Activated T-helper 1 cell treated with anti-CD3 and anti-CD28 coated beads, Interleukin-2, amount 50 U/mL, for 16 hours (primary cell): ENCODE measurements at places on chromosomes 5 and 9.

DNA sequence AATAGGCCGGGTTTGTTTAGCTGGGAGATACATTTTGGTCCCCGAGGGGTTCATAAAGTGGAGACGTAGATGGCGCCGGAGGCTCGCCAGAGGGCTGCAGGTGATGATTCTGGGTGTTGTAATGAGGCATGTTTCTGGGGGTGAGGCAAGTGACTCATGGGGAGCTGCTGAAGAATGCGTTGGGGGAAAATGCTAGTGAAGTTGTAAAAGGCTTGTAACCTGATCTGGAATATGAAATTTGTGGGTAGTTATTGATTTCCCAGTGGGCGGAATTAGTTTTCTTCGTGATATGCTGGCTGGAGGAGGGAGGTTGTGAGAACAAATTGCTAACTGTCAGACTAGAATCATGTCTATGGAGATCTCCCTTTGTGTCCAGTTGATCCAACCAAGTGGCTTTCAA, 158.3 kb downstream of the DOCK2 start:
- DNase-seq, result no peak

DNA sequence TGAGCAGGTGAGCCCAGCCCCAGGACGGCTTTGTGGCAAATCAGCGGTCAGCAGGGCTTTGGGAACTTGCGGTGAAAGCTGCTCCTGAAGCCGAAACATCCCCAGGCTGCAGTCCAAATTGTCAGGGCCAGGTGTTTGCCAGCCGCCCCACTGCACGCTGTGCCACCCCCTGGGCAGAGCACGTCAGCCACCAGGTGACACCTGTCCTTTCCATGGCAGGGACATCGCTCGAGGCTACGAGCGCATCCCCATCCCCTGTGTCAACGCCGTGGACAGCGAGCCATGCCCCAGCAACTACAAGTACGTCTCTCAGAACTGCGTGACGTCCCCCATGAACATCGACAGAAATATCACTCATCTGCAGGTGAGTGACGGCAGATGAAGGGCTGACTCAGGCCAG, 64.4 kb upstream of the CACNA1B start:
- DNase-seq, result no peak

GRCh38 chr5:54719384-54720283, 202.1 kb downstream of the SNX18 start:
- DNase-seq, result no peak

GRCh38 chr9:100131216-100131615, 32.2 kb downstream of the INVS start:
- DNase-seq, result no peak

GRCh38 chr9:89478821-89479668, 18.9 kb downstream of the SEMA4D start:
- no peak for DNase-seq

DNA sequence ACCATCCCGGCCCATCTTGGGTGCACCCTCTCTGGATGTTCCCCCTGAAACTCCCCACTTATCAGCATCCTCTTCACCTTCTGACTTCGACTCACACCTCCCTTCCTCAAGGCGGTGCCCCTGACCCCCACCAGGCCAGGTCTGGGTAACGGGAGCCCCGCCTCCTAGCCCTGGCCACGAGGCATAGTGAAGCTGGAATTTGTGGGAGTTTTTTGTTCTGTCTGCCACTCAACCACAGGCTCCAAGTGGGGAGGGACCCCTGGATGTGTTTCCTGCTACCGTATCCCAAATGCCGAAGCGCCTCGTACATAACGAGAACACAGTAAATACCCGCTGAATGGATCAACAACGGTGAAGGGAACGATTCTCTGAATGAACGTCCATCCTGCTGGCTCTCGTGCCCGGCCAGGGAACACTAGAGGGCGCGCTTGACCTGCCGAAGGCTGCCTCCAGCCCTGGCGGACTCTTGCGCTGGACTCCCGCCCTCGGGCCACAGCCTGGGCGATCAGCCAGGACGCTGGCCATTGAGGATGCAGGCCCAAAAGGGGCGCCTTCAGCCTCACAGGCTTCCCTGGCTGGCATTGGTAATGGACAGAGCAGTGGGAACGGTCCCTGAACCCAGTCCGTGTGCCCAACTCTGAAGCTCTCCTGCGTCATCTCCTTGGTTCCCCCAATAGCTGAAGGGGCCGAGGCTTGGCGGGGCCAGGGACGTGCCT, 47.3 kb upstream of the PHYKPL start:
- DNase-seq, result peak; percentile 35

- no peak for DNase-seq
These were observed 219.2 kb upstream of the PANK3 start for GRCh38 chr5:168798065-168799023.

GRCh38 chr9:2303056-2303455, 287.9 kb downstream of the SMARCA2 start:
- DNase-seq, result no peak

- DNase-seq, result no peak
These were observed 24.1 kb upstream of the RPL26L1 start for GRCh38 chr5:172935096-172935495.

- no peak for DNase-seq
These were observed 55.1 kb downstream of the C9orf152 start for GRCh38 chr9:110152704-110153374.

DNA sequence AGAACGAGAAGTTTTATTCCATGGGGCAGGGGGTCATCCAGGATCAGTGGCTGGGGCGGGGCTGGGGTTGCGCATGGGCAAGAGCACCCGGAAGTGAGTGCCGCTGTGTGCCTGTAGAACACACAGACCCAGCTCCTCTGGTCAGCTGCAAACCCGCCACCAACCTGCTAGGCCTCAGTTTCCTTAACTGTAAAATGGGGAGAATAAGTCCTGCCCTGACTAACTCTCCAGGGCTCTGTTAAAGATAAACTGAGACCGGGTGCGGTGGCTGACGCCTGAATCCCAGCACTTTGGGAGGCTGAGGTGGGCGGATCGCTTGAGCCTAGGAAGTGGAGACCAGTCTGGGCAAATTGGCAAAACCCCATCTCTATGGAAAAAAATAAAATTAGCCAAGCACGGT, 152.2 kb downstream of the GABBR2 start:
- no peak for DNase-seq

DNA sequence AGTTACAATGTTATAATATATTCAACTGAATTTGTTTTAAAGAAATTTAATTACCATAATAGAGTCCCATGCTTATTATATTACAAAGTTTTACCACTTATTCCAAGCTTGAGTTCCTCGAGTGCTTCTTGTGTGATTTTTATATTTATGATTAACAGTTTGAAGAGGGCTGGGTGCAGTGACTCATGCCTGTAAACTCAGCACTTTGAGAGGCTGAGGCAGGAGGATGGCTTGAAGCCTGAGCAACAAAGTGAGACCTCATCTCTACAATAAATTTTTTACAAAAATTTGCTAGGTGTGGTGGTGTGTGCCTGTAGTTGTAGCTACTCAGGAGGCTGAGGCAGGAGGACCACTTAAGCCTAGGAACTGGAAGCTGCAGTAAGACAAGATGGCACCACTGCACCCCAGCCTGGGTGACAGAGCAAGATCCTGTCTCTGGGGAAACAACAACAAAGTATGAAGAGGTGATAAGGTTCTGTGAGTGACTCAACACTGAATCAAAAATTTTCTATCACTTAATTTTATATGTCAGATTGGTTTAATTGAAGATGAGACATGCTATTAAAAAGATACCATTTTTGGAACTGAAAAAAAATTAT, 9.2 kb downstream of the POC5 start:
- DNase-seq, result no peak

GRCh38 chr5:168697034-168697720, 118.0 kb upstream of the PANK3 start:
- DNase-seq, result no peak

- no peak for DNase-seq
These were observed 26.2 kb downstream of the DMRT3 start for GRCh38 chr9:1002678-1003077.

DNA sequence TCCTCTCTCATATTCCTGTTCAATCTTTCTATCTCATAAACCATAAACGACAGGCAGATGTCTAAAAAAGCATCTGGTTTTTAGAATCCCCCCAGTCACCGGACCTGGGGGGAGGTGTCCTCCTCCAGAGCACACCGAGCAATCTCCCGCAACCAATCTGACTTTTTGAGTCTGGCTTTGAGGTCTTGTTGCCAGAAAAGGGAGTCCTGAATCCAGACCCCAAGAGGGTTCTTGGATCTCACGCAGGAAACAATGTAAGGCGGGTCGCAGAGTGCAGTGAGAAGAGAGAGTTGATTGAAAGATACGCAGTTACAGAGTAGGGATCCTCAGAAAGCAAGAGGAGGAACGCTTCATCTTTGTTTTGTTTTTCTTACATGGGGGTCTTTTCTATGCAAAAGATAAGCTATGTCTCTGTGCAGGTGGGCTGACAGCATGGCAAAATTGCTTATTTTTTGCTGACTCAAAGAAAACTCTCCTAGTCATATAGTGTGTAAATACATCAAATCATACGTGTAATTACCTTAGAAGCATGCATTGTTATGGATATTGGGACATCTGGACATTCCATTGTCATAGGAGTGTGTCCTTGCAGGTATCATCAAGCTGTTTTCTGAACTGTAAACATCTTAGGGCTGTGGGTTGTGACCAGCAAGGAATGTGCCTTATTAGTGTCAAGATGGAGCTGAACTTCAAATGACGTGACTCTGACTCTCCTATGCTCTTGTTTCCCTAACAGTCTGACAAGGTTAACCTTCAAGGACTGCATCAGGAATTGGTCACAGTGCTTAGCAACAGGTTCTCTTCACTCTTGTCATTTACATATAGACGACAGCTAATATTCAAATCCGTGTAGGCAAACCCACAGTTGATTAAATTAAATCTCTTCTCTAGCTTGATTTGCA, 159.3 kb upstream of the DAPK1 start:
- DNase-seq, result no peak

DNA sequence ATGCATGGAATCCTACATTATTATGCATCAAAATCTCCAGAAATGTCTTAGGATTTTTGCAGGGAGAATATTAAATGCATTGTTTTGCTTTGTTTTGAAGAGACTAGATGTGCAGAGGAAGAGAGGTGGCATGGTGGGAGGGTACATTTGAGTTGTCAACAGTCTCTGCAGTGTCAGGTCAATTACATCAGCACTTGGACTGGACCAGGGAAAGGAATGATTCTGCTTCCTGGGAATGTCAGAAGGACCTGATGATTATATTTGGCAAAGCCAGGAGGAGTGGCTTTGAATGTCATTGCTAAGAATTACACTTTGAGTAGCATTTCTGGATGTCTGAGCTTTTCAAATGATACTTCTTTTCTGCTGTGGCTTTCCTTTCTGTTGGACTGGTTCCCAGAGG, 17.5 kb upstream of the TMEFF1 start:
- no peak for DNase-seq

GRCh38 chr5:138353560-138354080, 1.1 kb downstream of the KDM3B start:
- no peak for DNase-seq

DNA sequence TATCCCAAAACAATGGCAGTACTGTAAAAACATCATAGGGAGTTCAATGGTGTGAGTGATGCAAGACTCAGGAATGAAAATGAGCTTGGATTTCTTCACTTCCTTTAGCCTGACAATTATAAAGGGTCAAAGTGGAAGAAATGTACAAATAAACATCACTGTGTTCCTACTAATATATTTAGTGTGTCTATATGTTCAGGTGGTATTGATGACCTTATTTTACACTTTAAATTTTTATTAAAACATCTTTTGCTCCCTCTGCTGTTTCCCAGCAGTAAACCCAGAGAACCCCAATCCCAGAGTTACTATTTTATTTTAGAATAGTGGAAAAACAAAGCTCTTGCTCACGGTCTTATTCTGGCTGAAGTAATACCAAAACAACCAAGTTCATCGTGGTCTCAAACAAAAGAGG, 2.0 kb downstream of the LOX start:
- no peak for DNase-seq

- no peak for DNase-seq
These were observed 274.1 kb downstream of the DENND1A start for GRCh38 chr9:123655681-123656423.

DNA sequence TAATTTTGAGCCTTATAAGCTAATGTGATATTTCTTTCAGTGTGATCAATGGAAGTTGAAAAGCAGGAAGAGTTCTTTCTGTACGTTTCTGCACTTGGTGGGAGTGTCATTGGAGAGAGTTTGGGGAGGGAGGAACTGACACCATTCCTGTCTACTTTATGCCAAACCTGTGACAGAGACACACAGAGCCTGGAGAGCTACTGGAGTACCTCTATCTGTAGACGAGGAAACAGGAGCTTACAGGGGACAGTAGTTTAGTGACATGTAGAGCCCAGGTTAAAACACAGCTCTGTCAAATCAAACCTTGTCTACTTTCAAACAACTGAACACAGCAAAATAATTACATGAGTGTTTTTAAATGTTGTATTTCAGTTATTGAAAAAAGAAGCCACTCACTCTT, 103.6 kb downstream of the PDE4D start:
- DNase-seq, result no peak

GRCh38 chr9:35103660-35104191, 795 bp upstream of the STOML2 start:
- no peak for DNase-seq

DNA sequence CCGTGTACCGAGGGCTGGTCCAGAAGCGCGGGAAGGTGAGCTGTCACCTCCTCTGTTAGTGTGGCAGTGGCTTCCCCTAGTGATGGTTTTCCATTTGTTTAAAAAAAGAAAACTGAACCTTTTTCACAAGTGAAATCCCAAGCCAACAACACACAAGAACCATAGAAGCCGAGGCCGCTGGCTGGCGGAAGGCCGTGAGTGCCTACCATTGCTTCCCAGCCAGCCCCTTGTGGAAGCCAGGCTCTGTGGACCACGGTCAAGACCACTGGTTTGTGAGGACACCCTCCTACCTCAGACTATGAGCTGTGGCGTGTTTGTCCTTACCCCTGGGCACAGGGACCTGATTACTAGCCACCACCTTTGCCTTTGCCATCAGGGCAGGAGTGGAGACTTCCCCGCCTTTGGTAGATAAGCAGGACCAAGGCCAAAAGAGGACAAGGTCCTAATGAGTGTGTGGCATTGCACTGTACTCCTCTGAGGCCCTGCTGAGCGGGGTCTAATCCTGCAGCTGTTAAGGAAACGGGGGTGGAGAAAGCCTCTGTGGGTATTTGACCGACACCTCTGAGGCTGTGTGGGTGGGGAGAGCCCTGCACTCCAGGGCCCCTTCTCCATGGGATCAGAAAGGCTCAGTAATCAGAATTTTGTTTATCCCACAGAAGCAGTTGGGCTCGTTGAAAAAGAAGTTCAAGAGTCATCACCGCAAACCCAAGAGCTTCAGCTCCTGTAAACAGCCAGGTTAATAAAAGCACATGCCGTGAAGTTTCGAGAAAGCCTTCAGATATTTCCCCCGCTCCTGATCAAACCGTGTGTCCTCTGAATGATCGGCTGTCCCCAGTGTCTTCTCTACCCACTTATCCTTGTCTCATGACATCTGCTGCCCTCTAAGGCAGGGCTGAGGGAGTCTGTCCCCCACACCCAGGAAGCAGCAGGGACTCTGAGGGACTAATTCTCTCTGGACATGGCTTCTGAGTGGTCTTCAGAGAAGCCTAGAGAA, 4.3 kb downstream of the SURF2 start:
- DNase-seq, result no peak
